ENCODE measurements at places on chromosomes 2 and 18.
A peak's percentile ranks its signal among the peaks of the same experiment; 100 is the strongest.

DNA sequence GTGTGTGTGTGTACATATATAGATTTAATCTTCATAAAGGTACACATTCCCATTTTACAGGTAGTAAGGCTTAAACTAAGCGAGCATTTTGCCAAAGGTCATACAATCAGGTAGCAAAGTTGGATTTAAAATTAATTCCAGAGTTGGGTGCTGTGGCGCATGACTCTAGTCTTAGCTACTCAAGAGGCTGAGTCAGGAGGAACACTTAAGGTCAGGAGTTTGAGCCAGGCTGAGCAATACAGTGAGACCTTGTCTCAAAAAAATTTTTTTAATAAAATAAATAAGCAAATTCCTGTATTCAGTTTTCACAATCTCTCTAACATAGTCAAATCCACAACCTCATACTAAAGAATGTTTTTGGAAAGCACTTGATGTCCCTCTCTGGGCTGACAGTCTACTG, 111.5 kb upstream of the LDLRAD4 start:
- DNase-seq, result no peak

DNA sequence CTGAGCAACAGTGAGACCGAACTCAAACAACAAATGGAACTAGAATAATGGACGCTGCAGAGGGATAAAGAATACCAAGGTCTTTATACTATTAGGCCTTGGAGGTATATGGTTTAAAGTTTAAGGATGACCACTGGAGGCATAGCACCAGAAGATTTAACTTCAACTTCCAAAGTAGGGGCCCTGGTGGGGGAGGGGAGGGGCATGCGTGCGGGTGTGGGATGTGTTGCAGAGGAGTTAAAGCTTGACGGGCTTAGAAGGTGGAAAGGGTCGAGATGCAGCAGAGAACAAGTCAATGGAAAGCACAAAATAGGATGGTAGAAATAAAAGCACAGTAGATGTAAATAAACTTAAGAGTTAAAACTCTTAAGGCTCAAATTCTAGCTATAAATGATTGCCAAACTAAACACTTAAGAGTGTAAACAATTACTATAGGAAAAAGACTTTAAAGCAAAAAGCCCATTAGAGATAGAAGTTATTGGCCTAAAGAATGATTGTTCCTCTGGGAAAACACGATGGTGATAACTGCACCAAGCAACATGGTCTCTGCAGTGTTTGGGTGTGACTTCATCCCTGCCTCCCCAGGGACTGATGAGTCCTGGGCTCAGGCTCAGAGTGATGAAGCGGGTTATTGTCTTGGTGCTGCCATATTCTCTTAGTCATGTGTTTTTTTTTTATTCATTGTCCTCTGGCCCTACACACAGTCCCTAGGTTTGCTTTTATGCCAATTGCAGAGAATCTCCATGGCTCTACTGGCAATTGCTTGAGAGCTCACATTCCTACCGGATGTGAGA, 13.0 kb downstream of the RRM2 start:
- no peak for DNase-seq

DNA sequence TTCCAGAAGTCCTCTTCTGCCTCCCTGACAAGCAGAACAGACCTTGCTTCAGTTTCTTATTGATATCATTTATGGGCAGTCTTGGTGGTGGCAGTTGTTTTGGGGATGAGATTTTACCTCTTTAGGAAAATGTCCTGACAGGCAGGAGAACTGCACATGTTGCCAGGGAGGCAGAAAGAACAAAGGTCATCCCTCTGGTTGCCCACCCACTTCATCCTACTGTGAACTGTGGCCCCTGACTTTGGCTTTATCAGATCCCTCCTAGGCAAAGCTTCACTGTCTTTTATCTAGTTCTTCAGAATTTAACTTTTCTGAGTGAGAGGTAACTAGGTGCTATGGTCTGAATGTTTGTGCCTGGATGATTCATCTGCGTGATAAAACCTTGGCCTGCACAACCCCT, 2071.3 kb upstream of the CELF4 start:
- DNase-seq, result no peak

DNA sequence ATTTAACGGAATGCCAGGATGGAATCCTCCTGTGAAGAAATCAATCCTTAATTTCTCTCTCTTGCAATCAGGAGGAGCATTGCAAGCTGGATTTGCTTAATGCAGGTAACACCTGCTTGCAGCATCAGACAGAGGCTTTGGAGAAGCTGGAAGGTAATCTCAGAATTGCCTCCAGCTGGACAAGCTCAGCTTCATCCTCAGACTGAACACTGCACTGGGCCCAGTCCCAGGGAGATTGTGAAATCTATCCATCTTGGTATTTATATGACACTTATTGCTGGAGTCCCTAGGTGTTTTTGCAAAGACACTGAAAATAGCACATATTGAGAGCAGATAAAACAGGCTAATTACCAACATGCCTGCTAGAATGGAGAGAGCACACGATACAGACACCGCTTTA, 179.4 kb upstream of the SESTD1 start:
- DNase-seq, result peak; percentile 66
